ENCODE measurements at places on chromosomes 11 and 22. TPM values are rescaled to one million over a fixed set of nuclear protein-coding genes. Genes with fewer than 3 reads are reported as not detected.

GRCh38 chr22:49509016-49509415 is 318.7 kb downstream of the BRD1 start:
- no peak for DNase-seq

DNA sequence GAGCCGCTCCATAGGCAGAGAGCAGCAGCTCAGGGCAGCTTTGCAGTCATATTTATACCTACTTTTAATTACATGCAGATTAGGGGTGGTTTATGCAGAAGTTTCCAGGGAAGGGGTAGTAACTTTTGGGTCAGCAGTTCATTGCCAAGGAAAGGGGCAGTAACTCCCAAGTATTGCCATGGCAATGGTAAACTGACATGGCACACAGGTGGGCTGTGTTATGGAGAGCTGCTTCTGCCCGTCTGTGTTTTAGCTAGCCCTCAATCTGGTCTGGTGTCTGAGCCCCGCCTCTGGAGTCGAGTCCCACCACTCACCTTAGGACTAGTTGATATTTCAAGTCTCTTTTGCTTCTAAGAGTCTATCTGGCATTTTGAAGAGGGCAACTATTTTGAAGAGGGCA is 12.2 kb upstream of the ZBTB16 start:
- no peak for DNase-seq

DNA sequence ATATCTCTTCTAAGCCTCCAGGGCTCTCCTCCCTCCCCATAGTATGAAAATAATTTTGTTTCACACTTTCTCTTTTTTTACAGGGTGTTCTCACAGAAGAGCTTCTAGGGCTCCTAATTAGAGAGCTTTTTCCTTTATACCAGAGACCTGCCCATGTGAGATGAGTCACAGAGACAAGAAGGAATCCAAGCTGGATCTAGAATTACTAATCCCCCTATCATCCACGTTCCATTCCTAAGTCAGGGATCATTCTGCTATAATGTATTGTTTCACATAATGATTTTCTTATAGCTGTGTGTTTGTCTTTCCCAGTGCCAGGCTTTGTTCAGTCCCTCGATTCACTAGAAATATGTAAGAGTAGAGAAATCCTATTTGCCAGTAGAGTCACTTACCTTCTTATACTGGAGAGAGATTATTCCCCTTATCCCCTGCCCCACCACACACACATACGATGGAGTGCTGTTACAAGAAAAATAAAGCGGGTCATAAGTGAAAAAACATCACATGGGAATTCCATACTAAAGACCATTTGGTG is 778.3 kb upstream of the LRRC4C start:
- no peak for DNase-seq

DNA sequence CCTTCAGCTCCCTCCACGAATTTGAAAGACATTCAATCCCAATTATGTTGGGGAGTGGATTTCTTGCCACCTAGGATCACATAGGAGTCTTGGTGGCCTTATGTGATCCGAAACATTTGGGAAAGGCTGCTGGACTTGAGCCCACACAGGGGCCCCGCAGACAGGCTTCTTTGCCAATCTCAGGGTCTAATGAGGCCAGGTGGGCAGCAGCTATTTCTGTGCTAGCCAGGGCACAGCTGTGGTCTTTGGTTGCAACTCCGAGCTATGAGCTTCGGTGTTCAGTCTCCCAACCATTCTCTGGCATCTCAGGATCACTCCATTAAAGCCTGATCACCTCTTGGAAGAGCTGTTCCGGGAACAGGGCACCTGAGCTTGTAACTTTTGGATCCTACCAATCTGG is 84.4 kb downstream of the TP53I11 start:
- no peak for DNase-seq

PNPLA5 gene
- 0.07 TPM for polyA plus RNA-seq

GRCh38 chr11:95121698-95122097 is 32.1 kb downstream of the ENDOD1 start:
- no peak for DNase-seq

DNA sequence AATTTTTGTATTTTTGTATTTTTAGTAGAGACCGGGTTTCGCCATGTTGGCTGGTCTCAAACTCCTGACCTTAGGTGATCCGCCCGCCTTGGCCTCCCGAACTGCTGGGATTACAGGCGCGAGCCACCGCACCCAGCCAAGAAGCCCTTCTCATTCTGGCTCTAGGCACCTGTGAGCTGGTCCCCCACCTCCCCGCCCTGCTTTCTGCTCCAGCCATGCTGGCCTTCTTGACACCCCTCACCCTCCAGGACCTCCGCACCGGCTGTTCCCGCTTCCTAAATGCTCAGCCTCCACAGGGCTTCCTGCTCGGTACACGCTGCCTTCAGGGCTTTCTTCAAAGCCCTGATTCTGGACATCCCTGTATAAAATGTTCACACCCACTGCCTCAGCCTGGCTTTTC is 5.5 kb upstream of the FXYD2 start:
- DNase-seq: no peak

GRCh38 chr11:86996953-86997570 is 40.7 kb upstream of the TMEM135 start:
- DNase-seq: no peak

OR8A1 gene
- polyA plus RNA-seq: under 0.01 TPM

ZNF215 gene
- polyA plus RNA-seq: 2.2 TPM

DNA sequence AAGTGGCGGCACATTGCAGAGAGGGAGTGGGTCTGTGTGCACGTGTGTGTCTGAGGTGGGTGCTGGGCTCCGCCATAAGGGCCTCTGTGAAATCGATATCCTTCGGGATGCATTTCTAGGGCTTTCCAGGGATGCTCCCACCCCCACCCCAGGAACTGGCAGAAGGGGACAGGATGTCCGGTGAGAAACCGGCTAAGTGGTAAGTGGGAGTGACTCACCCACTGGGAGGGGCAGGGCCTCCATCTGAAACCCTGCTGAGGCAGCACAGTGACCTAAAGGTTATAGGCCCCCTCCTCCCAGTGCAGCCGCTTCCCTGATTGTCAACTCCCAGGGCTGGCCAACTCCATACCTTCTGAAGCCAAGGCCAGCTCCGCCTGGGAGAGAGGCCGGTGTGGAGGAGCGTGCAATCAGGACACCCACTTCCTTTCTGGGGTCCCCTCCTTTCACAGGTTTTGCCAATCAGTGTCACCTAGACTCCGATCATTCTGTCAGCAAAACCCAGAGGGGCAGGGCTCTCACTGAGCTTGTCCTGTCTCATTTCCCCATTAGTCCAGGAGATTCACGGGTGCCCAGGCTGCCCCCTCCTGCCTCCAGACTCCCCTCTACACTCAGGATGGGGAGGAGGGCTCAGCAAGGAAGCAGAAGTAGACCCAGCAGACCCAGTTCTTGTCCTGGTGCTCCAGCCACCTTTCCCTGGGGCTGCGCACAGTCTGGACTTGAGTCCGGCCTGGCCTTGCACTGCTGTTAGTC is 44.5 kb downstream of the NECTIN1 start:
- DNase-seq: no peak

- no peak for DNase-seq
Observed at GRCh38 chr11:63879598-63880402, 37.2 kb downstream of the RCOR2 start.

- no peak for DNase-seq
Observed at GRCh38 chr22:19821523-19822300, 33.0 kb downstream of the GNB1L start.

DNA sequence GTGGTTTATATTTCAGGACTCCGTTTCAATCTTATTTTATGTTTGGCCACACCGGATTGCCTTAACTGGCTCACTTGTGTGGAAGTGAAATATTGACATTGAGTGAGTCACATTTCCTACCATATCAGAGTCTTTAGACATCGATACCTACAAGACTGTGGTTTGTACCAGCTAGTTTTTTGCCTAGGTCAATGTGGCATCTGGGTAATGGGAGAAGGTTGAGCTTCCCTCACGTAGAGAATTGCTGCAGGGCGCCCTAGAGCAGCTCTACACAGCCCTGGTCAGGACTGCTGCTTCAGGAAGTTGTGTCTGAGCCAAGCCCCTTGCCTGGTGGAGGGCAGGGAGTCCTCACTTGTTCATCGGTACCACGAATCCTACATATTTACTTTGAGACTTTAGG is 1.6 kb downstream of the GRAMD1B start:
- DNase-seq: no peak
